Forelimb muscle (tissue), 1 donor: ENCODE measurements at places on chromosomes 16 and 17. TPM values are rescaled to one million over a fixed set of nuclear protein-coding genes. Genes with fewer than 3 reads are reported as not detected.

DNA sequence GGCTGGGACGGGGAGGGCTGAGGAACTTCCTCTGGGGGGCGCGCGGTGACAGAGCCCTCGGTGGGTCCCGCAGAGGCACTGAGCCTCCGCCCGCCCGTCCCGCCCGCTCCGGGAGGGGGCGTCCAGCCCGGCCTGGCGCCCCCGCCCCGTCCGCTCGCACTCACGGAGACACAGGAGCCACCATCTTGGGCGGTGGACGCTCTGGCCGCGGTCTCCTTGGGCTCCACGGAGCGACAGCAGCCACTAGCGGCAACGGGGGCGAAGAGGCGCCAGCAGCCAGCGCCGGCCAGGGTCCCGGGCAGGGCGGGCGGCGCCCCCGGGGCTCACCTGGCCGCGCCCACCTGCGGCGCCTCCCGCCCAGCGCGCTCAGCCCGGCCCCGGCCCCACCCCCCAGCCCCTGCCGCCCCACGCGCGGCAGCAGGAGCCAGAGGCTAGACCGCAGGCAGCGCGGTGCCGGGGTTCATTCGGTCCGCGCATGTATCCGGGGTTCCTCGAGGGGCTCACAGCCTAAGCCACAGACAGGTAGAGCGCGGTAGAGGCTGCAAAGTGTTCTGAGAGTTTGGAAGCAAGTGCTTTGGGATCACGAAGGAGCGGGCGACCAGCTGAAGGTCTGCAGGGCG lies at the start of gene C17orf113:
Gene C17orf113, minus strand, starts transcription at position 209 of the 620 bp plus-strand sequence. CDS start 7,225 bp downstream, outside the sequence.
- DNase-seq, result no peak

DNA sequence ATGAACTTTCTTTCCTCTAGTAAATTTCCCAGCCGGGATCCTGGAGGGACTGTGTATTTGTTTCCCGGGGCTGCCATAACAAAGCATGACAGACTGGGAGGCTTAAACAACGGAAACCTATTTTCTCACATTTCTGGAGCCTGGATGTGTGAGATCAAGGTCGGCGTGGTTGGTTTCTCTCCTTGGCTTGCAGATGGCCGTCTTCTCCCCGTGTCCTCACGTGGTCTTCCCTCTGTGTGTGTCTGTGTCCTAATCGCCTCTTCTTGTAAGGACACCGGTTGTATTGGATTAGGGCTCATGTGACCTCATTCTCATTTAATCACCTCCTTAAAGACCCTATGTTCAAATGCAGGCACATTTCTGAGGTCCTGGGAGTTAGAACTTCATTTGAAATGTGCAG lies 22.0 kb upstream of the USP10 start:
- no peak for DNase-seq

DNA sequence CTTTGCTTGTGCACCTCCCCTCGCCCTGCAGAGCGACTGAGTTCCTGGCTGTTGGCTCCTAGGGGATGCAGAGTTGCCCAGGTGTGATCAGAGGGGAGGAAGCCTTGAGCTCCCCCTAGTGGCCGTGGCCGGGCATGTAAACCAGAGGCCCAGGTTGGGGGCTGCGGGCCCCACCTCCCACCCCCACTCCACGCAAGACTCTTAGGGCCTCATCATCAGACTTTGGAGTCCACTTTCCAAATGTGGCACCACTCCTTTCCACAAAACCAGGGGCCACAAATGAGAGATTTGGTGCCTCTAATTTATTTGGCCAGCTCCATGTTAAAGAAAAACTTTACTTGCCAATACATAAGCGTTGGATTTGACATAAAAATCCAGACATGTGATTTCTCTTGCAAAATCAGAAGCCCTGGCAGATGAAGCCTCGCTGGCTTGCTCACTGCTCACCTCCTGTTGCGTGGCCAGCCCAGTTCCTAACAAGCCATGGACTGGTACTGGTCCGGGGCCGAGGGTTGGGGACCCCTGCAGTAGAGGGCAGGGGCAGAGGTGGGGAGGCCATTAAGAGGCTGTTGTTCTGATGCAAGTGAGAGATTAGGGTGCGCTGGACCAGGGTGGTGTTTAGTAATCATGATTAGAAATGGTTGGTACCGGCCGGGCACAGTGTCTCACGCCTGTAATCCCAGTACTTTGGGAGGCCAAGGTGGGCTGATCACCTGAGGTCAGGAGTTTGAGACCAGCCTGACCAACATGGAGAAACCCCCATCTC lies 28.7 kb upstream of the GAS7 start:
- DNase-seq, result no peak

GRCh38 chr16:85908444-85908843 lies 9.5 kb downstream of the IRF8 start:
- no peak for DNase-seq

DNA sequence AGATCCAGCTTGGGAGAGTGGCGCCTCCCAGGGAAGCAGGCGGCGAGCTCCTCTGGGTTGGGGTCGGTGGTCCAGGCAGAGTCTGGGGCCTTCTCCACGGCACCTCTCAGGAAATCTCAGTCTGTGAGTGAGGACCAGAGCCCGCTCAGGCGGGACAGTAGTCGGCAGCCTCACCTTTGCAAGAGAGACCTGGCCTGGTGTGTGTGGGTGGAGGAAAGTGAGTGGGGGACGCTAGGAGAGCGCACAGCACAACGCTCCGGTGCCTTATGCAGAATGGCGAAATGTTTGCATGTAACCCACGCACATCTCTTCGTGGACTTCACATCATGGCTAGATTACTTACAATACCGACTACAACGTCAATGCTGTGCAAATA lies 2.2 kb downstream of the AHSP start:
- no peak for DNase-seq

DNA sequence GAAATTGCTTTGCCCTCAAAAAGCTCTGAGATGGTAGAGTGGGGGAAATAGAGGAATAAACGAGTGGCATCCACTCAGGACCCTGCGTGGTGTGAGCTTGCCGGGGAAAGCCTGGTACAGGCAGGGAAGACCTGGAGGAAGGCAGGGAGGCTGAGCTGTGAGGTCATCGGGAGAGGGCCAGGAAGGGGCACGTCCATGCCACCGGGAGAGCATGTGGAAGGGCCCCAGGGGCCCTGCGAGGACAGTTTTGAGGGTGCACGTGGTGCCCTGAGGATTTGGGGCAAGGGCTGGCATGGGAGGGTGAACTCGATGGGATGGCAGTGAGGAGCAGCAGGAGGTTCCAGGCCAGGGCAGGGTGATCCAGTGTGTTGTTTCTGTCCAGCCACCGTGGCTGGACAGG lies 56.3 kb upstream of the CBFA2T3 start:
- DNase-seq, result no peak

DNA sequence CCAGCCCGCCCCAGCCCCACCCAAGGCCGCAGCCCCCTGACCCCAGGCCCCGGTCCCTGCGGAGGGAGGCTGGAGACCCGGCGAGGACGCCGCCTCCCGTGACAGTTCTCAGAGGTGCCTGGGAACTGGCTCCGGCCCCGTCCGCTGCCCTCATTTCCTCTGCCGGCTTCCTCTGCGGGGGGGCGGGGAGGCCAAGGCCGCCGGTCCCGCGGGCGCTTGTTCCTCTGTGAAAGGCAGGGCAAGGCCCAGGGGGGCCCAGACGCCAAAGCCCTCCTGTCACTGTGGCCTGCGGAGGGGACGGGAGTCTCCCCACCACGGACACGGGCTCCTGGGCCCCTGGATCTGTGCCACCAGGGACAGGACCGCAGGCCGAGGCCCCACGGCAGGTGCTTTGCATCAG lies 5.0 kb upstream of the PVALEF start:
- DNase-seq, result no peak

DNA sequence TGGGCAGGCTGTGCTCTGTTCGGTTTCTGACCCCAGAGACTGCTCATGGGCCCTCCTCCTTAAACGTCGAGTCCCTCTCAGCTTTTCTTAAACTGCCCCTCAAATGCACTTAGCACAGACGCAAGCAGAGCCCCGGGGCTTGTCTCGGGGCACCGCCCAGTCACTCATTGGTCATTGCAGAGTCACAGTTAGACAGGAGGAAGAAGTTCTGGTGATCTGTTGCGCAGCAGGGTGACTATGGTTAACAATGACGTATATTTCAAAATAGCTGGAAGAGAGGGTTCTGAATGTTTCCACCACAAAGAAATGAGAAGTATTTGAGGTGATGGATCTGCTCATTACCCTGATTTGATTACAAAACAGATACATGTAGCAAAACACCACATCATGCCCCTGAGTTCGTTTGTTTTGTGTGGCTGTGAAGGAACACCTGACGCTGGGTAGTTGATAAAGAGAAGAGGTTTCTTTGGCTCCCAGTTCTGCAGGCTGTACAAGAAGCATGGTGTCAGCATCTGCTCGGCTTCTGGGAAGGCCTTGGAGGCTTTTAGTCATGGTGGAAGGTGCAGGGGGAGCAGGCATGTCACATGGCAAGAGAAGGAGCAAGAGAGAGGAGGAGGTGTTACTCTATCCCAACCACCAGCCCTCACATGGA lies 387.4 kb downstream of the CPPED1 start:
- no peak for DNase-seq

Gene CDYL2
- 2.5 TPM for polyA plus RNA-seq

GRCh38 chr17:82272495-82273326 lies 789 bp downstream of the CSNK1D start:
- DNase-seq, result no peak

- DNase-seq, result no peak
Observed at GRCh38 chr16:81473066-81473488, 28.5 kb downstream of the CMIP start.

Gene GRAP
- polyA plus RNA-seq, result 1.9 TPM

- DNase-seq, result peak; percentile 35
Observed at GRCh38 chr17:66383333-66383732, 80.9 kb downstream of the PRKCA start.

Gene RSKR
- polyA plus RNA-seq, result 17.3 TPM

Gene TUBD1
- polyA plus RNA-seq, result 11.0 TPM

Gene MYH1
- 12.1 TPM for polyA plus RNA-seq

- DNase-seq, result no peak
Observed at GRCh38 chr16:30340621-30341020, 14.5 kb downstream of the CD2BP2 start.

Gene AIPL1
- polyA plus RNA-seq, result not detected

Gene STH
- polyA plus RNA-seq, result not detected

Gene KRTAP2-1
- not detected for polyA plus RNA-seq

Gene NGFR
- polyA plus RNA-seq, result 39.8 TPM

- DNase-seq, result no peak
Observed at GRCh38 chr16:85373741-85374570, 239.2 kb upstream of the GSE1 start.

DNA sequence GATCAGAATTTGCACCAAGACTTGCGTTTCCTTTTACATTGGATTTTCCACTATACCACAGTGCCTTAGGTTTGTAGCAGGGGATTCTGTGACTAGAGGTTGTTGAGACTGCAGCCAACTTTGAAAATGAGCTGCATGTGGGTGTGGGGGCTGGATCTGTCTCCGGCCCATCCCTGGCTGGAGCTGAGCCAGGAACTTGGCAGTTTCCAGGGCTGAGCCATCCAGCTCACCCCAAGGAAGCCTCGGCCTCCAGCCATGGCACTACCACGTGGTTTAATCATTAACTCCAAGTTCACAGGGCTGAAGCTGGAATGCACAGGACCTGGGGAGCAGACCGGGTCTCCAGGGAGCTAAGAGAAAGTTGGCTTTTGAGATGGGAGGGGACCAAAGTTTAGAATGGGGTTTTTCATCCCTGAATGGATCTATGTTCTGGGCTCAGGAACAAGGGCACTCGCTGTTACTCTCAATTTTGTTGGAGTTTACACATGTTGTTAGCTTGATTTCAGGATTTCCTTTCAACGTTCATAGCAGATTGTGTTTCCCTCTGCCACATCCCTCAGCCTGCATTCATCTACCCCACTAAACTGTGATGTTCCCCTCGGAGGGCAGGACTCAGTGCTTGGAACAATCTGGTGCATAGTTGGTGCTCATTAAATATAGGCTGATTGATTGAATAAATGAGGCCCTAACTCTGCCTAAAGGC lies 42.3 kb upstream of the HNF1B start:
- DNase-seq, result no peak

DNA sequence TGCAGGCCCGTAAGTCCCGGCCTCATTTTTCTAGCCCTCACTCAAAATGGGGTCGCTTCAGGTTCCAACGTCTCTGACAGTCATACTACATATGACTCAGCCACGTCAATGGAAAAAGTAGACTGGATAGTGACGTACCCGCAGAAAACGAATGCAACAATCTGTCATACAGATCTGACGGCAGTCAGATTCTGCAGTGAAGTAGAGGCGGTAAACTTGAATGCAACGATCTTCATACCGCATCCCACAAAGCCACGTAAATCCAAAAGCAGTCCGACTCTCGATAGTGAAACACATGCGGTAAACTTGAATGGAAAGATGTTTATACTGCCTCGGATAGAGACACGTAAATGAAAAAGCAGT lies 38.4 kb upstream of the ARL4D start:
- DNase-seq, result peak; percentile 78

DNA sequence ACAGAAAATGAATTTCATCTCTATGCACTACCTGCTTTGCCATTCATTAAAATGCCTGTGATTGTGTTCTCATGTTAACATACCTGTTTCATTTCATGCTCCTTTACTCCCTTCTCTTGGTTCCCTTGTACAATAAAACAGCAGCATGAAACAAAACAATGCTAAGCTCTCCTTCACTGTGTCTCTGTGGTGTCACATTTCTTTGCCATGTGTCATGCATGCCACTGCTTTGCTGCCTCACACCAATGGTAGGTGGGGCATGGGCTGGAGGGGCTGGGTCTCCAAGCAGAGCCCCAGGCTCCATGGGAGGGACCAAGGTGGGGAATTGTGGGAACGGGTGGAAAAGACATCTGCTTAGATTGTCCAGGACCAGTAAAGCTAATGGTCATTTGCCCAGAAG lies 83.6 kb downstream of the RGS9 start:
- DNase-seq, result no peak

GRCh38 chr16:2713523-2713922 lies 6.5 kb downstream of the PRSS27 start:
- DNase-seq, result no peak

GRCh38 chr17:78783711-78784324 lies 1.7 kb upstream of the CYTH1 start:
- no peak for DNase-seq

DNA sequence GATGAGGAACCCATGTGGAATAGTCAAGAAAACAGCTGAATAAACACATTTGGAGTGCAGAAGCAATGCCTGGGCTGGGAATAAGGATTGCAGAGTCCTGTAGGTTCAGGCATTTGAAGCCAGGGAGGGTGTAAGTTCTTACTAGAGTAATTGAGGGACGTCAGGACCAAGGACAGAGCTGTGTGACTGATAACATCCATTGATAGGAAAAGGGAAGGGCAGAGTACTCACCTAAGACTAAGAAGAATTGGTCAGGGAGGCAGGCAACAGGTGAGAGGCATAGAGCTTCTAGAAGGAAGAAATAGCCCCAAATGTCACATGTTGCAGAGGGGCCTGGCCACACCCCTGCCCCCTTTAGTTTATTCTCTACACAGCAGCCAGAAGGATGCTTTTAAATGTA lies 79.8 kb upstream of the TMEM132E start:
- DNase-seq, result peak; percentile 4

GRCh38 chr16:64459402-64459801 lies 662.5 kb downstream of the CDH11 start:
- no peak for DNase-seq
